NCI-H524 treated with DMSO at 0.1 percent for 48 hours (cell line): ENCODE measurements at places on chromosomes 4 and X.

DNA sequence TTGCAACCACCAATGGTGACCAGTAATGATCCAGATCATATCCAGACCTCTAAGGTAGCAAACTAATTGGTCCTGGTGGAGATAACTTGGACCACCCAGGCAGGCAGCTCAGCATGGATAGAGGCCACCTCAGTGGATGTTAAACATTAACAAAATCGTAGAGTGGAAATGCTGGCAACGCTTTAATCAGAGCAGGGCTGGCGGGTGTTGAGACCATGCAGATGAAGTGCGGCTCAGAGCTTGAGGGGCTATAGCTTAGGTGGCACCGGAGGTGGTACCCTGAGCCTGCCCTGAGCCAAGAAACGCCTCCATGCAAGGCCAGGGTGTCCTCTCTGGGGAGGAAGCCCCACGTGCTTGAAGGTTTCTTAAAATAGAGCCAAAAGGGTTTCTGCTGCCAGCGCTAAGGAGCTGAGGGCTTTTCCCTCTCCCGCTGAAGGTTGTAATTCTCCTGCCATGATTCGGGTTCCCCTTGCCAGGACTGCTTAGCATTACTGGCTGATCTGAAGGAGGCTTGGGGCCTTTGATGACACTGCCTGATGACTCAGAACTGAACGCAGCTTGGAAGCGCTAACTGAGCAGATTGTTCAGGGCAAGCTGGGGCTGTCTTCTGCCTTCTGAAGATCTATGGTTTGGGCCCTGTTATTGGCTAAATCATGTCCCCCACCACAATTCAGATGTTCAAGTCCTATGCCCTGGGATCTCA, 177.8 kb upstream of the ATP6AP2 start:
- no peak for DNase-seq

GRCh38 chrX:118324588-118324987, 21.3 kb upstream of the WDR44 start:
- DNase-seq: no peak

DNA sequence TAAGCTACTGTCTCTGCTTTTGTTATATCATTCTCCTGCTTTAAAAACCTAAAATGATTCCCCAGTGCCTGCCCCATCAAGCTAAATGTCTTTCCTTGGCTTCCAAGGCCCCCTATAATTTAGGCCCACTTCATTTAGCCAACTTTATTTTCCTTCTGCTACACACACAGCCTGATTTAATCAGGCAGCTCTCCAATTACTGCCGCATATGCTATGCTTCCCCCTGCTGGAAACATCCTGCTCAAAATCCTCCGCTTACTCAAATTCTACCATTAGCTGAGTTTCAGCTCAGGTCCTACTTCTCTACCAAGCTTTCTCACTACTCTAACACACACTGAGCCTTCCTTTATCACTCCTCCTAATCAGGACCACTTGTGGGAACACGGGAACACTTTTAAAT, 17.0 kb downstream of the LAMP2 start:
- no peak for DNase-seq

DNA sequence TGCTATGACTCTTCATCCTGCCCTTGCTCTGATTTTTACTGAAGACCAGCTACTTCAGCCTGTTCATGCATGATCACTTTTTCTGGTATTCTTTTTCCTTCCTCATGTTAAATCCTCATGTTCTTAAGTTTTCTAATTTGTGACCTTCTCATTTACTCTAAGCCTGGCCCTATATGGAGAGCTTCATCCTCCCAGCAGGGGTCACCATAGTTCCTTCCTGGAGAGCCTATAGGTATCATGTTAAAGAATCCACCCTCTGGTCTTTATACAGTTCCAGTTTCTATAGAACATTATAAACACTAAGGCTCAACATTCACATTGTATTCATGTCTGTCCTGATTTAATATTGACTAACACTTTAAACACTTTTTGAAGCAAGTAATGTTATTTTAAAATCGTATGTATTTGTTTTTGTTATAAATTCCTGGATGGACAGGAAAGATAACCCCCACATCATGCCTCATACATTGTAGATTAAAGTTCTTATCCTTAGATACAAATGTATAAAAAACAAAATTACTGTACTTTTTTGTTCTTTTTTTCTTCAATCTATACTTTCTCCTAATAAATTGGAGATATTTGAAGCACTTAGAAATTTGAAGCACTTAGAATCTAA, 53.8 kb upstream of the OTUD4 start:
- no peak for DNase-seq

GRCh38 chr4:73005514-73005913, 64.0 kb downstream of the COX18 start:
- no peak for DNase-seq

- no peak for DNase-seq
Measured at GRCh38 chr4:77615153-77615552, 9.5 kb downstream of the CXCL13 start.

- no peak for DNase-seq
Measured at GRCh38 chr4:158890294-158890693, 121.5 kb downstream of the FNIP2 start.

GRCh38 chr4:70734168-70734954, 12.6 kb downstream of the RUFY3 start:
- no peak for DNase-seq

DNA sequence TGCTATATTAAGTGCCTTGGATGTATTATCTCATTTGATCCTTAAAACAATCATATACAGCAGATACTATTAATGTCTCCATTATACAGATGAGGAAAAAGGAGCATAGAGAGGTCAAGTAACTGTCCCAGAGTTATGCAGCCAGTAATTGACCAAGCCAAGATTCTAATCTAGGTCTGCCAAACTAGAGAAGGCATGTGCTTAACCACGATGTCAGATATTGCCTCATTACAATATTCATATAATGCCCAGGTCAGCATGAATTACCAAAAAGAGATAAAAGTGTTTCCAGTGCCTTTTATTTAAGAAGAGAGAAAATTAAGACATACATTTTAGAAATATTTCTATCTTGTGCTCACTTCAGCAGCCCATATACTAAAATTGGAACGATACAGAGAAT, 7.1 kb downstream of the ARHGEF6 start:
- no peak for DNase-seq

- no peak for DNase-seq
Measured at GRCh38 chr4:52577624-52577962, 81.5 kb downstream of the USP46 start.

GRCh38 chrX:125786316-125786715, 379.8 kb downstream of the DCAF12L2 start:
- DNase-seq: no peak

DNA sequence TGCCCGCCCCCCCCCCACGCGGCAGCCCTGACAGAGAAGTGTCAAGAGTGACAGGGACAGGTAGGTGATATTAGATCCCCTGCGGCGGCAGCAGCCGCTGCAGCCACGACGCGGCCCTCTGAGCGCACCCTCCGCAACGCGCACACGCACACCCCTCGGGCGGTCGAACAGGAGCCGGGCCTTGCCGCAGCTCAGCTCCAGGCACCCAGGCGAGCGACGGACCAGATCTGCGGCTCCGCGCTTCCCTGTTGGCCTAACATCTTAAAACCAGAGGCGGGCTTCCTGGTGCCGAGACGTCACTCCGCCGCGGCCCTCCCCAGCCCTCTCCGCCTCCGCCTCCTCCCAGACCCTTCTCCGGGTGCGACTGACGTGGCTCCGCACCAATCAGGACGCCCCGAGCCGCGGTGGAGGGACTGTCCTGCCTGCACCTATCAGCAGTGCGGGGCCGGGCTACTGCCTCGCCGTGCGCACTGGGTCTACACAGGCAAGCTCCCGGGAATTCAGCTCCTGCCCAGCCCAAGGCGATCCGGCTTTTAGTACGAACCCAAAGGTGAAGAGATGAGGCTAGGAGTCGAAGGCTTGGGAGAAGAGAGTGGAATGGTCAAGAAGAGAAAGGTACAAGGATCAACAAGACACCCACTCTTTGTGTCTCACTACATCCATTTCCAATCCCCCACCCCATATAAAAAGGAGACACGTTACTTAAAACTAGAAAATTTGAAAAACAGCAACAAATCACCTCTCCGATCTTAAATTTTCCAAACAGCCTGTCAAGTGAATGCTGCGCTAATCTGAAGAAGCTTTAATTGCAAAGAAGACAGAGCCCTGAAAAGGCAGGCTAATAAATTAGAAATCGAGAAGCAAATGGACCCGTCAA, at the start of gene PITX2:
PITX2 (minus strand) TSS at position 237 of the 877 bp plus-strand sequence. CDS start 617 bp downstream, outside the sequence.
- DNase-seq: no peak

DNA sequence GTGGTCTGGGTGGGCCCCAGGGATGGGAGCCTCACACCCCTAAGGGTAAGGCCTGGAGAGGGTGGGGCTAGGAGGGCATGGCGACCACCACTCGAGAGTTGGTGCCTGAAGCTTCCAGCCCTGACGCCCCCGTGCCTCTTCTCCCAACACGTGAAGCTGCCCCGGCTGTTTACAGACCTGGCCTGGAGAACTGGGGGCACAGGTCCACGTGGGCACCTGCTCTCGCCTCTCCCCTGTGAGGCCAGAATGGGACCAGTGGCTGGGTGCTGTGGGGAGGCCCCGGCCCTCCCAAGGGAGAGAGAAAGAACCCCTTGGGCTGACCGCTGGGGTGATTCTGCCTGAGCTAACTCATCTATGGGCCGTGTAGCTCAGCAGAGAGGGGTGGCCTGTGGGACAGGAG, 15.5 kb downstream of the NAT8L start:
- DNase-seq: no peak

DNA sequence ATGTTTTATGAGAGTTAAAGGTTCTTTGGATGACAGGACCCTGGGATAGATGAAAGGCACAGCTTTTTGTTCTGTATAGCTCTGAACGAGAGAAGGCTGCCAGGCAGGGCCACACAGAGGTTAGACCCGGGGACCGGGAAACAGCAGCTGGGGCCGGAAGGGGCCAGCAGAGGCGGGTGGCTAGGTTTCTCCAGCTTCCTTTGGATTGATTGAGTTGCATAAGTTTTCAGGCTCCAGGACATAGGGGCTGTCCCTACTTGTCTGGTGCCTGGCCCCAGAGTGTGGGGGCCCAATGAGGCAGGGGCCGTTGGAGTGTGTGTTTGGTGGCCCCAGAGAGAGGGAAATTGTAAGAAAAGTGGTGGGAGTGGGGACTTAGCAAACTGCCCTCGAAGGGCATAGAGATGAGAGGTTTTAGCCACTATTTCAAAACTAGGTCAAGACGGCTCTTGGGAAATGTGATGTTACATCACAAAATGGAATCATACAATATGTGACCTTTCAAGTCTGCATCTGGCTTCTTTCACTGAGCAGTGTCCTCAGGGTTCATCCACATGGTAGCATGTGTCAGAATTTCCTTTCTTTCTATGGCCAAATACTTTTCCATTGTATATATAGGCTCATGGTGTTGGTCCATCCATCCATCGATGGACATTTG, 3.7 kb downstream of the ZFP92 start:
- DNase-seq: no peak

DNA sequence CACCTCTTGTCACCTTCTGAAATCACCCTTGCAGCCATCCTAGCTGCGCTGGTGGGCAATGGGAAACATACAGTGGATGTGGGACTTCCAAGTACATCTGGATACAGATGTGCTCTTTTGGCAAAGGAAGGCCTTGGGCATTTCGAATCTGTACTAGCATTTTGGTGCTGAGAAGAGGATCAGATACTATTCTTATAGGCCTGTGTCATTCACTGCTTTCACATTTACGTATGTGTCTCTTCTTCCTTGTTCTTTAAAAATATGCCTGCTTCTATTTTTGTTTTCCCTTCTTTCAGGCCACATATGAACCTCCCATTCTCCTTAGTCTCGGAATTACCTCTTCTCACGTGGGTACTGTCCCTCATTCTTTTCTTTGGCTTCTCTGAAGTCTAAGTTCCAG, 53.1 kb downstream of the EFNB1 start:
- no peak for DNase-seq

DNA sequence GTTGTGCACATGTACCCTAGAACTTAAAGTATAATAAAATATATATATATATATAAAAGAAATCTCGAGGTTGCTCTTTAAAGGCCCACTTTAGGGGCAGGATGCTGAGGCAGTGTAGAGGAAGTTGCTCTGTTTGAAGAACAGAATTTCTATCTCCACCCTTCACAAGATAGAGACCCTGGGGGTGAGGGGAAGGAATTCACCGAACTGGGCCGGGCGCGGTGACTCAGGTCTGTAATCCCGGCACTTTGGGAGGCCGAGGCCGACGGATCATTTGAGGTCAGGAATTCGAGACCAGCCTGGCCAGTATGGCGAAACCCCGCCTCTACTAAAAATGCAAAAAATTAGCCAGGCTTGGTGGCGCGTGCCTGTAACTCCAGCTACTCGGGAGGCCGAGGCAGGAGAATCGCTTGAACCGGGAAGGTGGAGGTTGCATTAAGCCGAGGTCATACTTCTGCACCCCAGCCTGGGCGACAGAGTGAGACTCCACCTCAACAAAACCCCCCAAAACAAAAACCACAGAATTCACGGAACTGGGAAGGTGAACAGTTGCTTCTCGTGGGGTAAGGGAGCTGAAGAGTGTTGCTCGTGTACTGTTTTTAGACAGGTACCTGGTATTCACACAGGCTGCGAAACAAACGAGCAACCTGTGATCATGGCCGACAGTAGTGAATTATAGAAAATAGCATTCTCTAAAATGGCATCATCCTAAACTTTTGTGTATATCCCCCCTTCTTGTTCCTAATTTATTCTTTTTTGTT, 6.2 kb downstream of the PLAC8 start:
- no peak for DNase-seq

GRCh38 chr4:105591573-105591972, 39.2 kb downstream of the ARHGEF38 start:
- DNase-seq: no peak

GRCh38 chr4:151117371-151117962, 18.0 kb downstream of the RPS3A start:
- peak; percentile 0 for DNase-seq

DNA sequence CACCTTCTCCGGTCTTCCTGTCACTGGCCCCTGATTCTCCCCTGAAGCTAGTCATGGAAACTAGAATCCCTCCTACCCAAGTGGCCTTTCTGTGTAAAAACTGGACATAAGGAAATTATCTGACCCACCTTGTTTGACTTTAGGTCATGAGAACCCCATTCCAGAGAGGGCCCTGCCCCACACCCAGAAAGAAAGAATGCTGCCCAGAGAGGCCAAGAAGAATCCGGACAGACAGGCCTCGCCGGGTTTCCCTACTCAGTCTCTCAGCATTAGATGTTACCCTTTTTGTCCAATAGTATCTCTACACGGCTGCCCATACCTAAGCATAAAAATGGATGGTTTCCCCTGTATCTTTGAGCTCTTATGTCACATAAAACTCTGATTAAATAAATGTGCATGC, 83.3 kb upstream of the HELT start:
- no peak for DNase-seq

- DNase-seq: no peak
Measured at GRCh38 chr4:114267976-114268375, 288.5 kb upstream of the ARSJ start.

DNA sequence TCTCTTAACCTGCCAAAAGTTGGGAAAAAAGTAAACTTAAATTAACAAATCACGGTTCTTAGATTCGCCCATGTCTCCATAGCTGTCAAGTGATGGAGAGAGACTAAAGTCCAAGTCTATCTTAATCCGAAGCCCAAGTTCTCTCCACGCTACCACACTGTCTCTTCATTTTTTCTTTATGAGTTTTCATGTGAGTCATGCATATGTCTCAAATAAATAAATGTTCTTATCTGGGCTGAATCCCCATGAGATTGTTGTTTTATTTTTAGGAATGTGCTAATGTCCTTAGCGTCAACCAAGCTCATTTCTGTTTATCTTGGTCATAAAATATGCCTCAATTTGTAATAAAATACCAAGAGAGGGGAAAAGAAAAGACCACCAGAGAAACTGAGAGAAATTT, 169.3 kb downstream of the RCHY1 start:
- no peak for DNase-seq
